ENCODE measurements at places on chromosomes 7 and 10. TPM values are rescaled to one million over a fixed set of nuclear protein-coding genes. Genes with fewer than 3 reads are reported as not detected.

The DPP6 gene
- total RNA-seq: not detected

The ATG9B gene
- total RNA-seq: not detected

The NME8 gene
- not detected for total RNA-seq

The HOXA2 gene
- total RNA-seq: not detected

The XRCC2 gene
- 0.48 TPM for total RNA-seq

The EVX1 gene
- not detected for total RNA-seq

Measured in tracheal epithelial cell (primary cell).